ENCODE measurements at places on chromosomes 3 and 15.

GRCh38 chr15:29959384-29960137 is 123.2 kb upstream of the GOLGA8J start:
- no peak for DNase-seq

GRCh38 chr3:113070681-113071113 is 79.9 kb downstream of the GTPBP8 start:
- DNase-seq = no peak

GRCh38 chr15:49121901-49122300 is 33.5 kb downstream of the COPS2 start:
- DNase-seq = no peak

GRCh38 chr3:179056326-179056725 is 15.3 kb downstream of the ZMAT3 start:
- DNase-seq = no peak

GRCh38 chr3:184011937-184012889 is 5.5 kb downstream of the ABCC5 start:
- no peak for DNase-seq

DNA sequence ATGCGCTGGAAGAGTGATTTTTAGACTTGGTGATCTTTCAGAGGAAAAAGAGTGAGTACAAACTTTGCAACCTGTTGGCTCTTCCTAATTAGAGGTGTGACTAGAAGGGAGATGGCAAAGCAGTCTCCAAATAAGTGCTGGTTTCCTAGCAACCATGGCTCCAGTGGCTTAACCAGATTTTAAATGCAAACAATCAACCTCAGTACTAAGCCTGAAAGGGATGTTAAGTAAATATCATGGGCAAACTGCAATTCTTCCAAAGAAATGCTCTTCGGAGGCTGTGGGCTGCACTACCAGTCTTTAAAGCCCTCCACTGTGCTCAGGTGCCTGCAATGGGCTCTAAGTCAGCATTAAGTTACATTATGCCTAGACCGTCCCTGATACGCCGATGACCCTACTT is 678.1 kb upstream of the CCDC54 start:
- DNase-seq = no peak

GRCh38 chr3:104412608-104413580 is 953.8 kb upstream of the ALCAM start:
- no peak for DNase-seq

GRCh38 chr3:41426485-41426884 is 227.2 kb downstream of the CTNNB1 start:
- DNase-seq = no peak

DNA sequence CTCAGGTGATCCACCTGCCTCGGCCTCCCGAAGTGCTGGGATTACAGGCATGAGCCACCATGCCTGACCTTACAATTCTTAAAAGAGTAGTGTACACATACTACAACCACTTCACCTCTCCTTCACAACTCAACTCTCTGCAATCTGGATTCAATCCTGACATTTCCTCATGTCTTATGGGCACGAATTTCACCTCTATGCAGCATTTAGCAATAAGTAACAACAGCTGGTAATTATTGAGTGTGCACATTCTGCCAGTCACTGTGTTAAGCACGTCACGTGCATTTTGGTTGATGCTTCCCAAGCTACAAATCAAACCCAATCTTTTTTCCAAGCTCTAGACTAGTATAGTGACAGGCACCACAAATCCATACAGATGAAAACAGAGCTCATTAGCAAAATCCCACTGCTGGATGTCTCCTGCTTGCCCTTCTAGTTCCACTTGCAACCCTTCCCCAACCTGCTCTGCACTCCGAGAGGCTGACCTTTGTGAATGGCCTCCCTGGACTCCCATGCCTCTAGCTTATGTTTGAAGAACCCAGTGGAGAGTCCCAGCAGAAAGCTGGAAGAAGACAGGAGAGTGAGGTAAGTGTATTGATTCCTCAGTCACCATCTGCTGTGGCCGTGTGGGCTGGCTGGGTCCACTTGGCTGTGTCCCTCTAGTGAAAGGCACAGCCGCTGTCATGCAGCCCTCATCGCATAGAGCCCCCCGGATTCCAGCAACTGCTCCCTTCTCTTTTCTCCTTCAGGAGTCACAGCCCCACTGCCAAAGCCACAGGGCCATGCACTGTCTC is 176.5 kb downstream of the MEX3B start:
- no peak for DNase-seq

GRCh38 chr3:45496555-45496954 is 98.0 kb upstream of the LIMD1 start:
- no peak for DNase-seq

GRCh38 chr3:86930181-86930580 is 60.8 kb downstream of the VGLL3 start:
- DNase-seq = no peak

DNA sequence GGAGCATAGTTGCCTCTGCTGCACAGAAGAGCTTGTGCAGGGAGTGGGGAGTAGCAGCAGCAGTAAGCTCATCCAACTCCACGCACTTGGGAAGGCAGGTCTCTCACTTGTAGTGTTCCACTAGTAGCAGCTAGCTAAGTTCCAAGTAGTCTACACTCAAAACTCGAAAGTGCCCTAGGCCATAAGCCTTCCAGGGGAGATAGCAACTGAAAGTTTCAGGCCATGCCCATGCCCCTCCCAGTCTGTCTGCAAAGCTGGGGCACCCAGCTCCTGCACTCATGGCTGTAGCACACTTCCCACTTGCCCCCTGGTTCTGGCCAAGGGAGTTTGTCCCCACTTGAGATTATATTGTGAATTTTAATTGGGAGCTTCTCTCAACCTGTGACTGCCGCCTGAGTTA is 57.5 kb downstream of the MFSD1 start:
- DNase-seq = no peak

GRCh38 chr3:153215966-153216365 is 53.9 kb downstream of the RAP2B start:
- no peak for DNase-seq

- DNase-seq = no peak
Measured at GRCh38 chr3:58188921-58189451, 21.8 kb downstream of the DNASE1L3 start.

DNA sequence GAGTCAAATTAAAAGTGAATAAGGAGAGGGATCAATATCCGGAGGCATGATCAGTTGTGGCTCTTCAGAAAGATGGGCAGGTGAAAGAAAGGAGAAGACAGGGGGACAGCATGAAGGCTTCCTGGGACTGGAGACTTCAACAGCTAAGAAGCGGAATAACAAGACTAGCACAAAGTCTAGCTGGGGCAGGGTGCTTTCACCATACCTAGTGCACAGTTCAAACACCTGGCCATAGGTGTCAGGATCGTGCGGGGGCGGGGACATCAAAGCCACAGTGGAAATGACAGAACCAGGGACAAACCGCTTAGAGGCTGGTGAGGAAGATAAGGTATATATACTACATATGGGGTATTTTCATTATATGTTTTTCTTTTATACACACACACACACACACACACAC is 66.2 kb upstream of the FOXP1 start:
- DNase-seq = no peak

- DNase-seq = no peak
Measured at GRCh38 chr15:98147415-98147814, 186.9 kb downstream of the ARRDC4 start.
